ENCODE measurements at places on chromosomes 5 and 9.
A peak's percentile ranks its signal among the peaks of the same experiment; 100 is the strongest.

- no peak for DNase-seq
Measured at GRCh38 chr9:12849486-12850003, 74.7 kb downstream of the LURAP1L start.

DNA sequence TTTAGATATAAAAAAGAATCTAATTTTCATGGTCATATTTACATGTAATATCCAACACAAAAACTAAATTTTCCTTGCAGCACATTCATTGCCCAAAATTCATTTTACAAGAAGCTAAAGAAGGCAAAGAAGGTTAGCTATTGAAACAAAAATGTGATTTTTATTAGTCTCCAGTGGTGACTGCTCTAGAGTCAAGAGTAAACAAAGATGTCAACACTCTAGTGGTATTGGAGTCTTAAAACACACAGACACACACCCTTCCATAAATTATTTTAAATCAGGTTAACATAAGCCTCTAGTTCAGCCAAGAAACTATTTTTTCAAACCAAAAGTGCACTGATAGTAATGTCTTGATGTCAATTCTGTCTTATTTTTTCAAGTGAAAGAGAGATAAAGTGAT, 329.2 kb downstream of the ZNF608 start:
- DNase-seq, result no peak

DNA sequence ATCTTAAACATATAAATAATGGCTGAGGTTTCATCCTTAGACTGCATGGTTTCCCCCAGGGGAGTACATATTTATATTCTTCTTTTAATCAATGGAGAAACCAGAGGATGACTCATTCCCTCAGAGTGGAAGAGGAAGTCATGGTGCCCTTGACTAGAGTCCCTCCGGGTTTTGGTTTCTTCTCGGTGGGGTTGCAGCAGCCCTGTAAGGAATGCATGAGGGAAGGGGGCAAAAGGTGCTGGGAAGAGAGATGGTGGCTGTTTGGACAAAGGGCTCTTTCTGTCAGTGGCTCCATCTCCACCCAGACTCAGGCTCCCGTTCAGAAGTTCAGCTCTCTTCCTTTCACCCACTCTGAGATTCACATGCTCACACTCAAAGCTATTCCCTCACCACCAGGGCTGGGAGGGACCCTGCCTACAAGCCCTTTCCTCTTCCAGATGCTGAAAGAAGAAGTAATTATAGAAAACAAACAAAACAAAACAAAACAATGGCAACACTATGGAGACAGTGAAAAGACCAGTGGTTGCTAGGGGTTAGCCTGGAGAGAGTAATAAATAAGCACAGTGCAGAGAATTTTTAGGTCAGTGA, 129.8 kb upstream of the IL12B start:
- no peak for DNase-seq

DNA sequence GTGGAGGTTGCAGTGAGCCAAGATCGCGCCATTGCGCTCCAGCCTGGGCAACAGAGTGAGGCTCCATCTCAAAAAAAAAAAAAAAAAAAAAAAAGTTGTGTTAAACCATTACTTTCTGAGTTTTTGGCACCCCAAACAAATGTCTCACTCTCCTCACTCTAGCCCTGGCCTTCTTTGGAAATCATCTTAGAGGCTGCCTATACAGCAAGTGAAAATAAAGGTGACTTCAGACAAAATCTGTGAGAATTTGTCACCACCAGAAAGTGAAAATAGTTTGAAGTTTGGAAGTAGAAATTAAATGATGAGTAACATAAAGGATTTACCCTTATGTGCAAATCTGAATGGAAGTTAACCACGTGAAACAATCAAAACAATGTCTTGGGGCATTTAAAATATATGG, 7.2 kb upstream of the ZNF131 start:
- no peak for DNase-seq

GRCh38 chr5:411728-412127, 31.2 kb upstream of the EXOC3 start:
- DNase-seq, result no peak

- no peak for DNase-seq
Measured at GRCh38 chr5:172109749-172110148, 78.3 kb downstream of the STK10 start.

DNA sequence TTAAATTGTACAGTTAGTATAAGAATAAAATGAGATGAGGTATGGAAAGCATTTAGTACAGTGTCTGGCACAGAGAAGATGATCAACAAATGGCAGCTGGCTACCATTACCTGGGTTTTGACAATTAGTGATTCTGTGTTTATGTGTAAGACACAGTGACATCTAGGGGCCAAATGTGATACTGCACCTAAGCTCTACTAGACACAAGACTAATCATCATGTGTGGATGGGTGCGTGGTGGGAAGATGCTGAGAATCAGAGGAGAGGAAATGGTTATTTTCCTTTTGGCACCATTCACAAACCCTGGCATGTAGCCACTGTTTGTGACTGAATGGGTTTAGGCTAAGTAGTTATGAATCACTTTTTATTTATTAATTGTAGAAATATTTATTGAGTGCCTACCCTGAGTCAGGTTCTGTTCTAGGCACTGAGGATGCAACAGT, 109.8 kb upstream of the TBC1D2 start:
- no peak for DNase-seq

- peak; percentile 28 for DNase-seq
Measured at GRCh38 chr9:128216781-128217553, 13.8 kb downstream of the DNM1 start.

DNA sequence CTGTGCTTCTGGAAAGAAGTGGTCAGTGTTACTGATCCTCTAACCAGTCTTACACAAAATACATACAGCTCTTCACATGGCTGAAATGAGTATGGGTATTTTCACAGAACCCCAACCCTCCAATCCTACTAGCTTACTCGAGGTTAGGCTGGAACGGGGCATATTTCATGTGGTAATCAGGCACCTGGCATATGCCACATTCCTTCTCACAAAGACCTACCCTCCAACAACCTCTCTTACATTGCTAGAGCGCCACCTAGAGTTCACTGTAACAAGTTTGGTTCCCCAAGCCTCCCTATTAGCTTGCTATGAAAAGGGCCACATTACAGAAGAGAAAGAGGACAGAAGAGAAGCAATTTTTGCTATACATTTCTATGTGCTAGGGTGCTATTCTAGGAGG, 597.3 kb downstream of the PRELID2 start:
- DNase-seq, result peak; percentile 55

DNA sequence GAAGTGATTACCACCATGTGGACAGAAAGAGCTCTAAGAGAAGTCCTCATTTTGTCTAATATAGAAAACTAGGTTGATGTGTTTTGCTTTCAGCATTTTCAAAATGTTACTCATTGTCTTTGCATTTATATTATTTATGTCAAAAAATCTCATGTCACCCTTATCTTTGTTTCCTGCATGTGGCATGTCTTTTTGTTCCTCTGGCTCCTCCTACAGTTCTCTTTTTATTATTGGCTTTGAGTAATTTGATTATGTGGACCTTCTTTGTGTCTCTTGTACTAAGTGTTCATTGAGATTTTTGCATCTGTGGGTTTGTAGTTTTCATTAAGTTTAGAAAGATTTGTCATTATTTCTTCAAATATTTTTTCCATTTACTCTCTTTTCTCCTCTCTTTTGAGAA, 58.8 kb downstream of the GNG10 start:
- DNase-seq, result no peak

- DNase-seq, result no peak
Measured at GRCh38 chr9:75487856-75488718, 399.8 kb downstream of the OSTF1 start.

- DNase-seq, result peak; percentile 95
Measured at GRCh38 chr9:134055981-134056461, 11.8 kb downstream of the BRD3 start.

DNA sequence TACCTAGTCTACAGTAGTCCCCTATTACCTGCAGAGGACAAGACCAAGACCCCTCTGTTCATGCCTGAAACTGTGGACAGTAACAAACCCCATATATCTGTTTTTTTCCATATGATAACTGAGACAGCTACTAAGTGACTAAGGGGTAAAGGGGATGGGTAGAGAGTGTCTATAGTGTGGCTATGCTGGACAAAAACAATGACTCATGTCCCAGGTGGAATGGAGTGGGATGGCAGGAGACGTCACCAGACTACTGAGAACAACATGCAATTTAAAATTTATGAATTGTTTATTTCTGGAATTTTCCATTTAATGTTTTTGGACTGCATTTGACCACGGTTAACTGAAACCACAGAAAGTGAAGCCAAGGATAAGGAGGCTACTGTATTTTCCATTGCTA, 171.8 kb downstream of the AGTPBP1 start:
- DNase-seq, result no peak
